Common myeloid progenitor, CD34-positive (primary cell): ENCODE measurements at places on chromosomes 4 and X.

- no peaks in the 10 kb centered on the region for H3K4me1 ChIP-seq
- no peak overlapping the region for H3K4me3 ChIP-seq
- DNase-seq: no peak
Observed at GRCh38 chr4:108337923-108338322, 169.2 kb upstream of the LEF1 start.

DNA sequence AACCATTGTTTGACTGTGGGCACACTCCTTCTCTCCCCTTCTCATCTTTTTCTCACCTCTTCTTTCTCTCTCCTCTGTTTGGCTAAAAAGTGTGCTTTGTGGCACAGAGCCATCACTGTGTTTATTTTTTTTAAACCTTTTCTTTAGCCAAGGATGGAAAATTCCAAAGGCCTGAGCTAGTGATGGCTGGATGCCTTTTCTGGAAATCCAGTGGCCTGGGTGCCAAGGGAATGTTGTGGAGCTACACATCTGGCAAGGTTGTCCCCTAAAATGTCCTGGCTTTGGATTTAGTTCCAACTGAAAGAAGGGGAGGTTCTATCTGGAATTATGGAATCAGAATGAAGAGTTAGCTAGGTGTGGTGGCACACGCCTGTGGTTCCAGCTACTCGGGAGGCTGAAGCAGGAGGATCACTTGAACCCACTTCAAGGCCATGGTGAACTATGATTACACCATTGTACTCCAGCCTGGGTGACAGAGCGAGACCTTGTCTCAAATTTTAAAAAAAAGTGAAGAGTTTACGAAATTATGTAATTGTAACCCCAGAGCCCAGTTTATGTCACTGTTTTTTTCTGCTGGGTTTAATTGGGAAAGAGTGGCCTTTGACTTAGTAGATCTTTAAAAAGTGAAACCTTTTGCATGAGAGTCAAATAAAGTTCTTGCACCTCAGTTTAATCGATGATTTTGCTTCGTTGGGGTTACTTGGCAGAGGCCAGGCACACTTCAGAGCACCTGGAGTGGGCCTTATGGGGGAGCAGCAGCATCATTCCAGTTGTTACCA is 17.7 kb downstream of the DOCK11 start:
- H3K4me3 ChIP-seq: no peak overlapping the region
- no peaks in the 10 kb centered on the region for H3K36me3 ChIP-seq
- H3K27ac ChIP-seq: no peak overlapping the region
- no peak for DNase-seq
- peaks cover 10% of the 10 kb centered on the region for H3K4me1 ChIP-seq

DNA sequence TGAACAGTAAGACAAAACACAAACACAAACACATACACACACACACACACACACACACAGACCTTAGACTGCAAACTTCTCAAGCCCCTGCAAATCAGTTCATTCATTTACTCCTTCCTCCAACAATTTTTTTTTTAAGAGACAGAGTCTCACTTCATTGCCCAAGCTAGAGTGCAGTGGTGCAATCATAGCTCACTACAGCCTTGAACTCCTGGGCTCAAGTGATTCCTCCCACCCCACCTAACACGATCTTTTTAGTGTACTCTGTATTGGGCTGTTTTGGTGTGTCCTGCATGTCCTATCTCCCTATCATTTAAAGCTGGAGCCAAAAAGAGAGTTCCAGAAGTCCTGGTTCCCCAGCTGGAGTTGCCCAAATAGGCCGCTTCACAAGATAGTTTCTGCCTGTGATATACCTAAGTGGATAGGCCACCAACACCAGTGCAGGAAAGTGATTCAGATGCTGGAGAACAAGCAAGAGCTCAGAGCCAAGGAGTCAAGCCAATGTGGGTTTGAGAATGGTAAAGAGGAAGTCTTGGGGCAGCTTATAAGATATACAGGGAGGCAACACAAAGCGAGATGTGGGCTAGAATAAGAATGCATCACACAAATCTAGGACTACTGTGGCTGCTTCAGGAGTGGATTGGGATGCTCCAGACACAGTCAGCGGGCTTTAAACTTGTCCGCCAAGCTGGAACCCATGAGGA is 85.4 kb upstream of the RAPGEF2 start:
- no peaks in the 10 kb centered on the region for H3K36me3 ChIP-seq
- peaks cover 5% of the 10 kb centered on the region for H3K4me1 ChIP-seq
- DNase-seq: peak; percentile 74
- no peak overlapping the region for H3K4me3 ChIP-seq
- H3K27me3 ChIP-seq: no peaks in the 10 kb centered on the region

- no peaks in the 10 kb centered on the region for H3K4me1 ChIP-seq
- no peak for DNase-seq
- H3K36me3 ChIP-seq: no peaks in the 10 kb centered on the region
- H3K27ac ChIP-seq: no peak overlapping the region
- no peaks in the 10 kb centered on the region for H3K27me3 ChIP-seq
Observed at GRCh38 chrX:8484360-8484949, 19.8 kb downstream of the VCX3B start.

DNA sequence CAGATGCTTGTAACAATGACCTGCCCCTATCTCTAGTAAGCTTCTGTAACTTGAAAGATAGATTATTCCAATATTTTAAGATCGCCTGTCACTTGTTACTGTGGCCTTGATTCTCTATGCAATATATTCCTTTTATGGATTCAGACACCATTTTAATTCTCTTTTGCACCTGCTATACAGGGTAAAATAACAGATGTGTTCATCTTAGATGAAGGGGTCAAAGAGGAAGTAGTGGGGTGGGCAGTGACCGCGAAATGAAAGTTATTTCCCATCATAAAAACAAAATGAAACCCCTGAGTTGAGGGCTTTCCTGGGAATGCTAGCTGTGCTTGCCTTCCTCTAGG is 175.9 kb downstream of the TSPAN5 start:
- no peak for DNase-seq
- peaks cover 2% of the 10 kb centered on the region for H3K36me3 ChIP-seq
- H3K4me1 ChIP-seq: no peaks in the 10 kb centered on the region

GRCh38 chr4:124337874-124338273 is 374.7 kb downstream of the ANKRD50 start:
- H3K36me3 ChIP-seq: no peaks in the 10 kb centered on the region
- H3K27me3 ChIP-seq: no peaks in the 10 kb centered on the region

DNA sequence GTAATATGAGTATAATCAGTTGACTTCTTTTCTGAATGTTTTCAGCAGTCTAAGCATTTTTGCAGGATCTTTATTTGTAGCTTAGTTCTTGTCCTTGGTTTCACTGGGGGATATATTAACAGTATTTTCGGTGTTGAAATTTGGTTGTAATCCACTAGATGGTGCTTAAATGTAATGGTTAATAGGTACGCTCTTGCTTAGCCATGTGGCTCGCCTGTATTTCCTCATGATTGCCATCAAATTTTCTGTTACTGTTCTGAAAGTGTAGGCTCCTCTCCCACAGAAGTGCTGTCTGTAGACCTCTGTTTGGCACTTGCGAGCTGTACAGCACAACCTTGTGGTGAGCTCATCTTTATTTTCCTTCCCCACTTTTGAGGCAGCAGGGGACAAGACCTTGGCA is 3.9 kb upstream of the FAAH2 start:
- DNase-seq: peak; percentile 30
- no peak overlapping the region for H3K4me3 ChIP-seq
- H3K27me3 ChIP-seq: no peaks in the 10 kb centered on the region
- no peaks in the 10 kb centered on the region for H3K4me1 ChIP-seq

DNA sequence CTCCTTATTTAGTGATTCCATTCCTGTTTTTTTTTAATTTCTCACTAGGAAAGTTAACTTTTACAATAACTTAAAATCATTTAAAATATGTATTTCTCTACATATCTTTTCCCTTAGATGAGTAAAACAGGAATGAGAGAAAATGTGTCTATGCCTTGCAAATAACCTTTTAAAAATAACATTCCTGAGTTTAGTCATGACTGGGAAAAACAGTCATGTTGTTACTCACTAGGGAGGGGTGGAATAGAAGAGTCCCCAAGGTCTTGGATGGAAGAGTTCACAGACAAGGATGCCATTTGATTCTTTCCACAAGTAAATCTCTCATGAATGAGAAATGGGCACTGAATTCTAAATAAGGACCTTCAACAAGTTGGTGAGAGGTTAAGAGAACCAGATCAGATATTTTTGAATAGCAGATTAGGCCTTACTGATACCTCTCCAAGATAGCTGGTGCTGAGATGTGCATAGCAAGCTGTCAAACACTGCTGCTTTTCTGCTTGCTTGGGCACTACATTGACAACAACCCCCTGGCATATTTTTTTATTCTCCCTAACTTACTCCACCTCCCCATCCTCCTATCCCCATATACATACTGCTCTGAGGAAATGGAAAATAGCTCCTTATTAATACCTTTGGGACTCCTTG is 25.1 kb downstream of the UGDH start:
- no peak for DNase-seq
- no peak overlapping the region for H3K4me3 ChIP-seq
- no peaks in the 10 kb centered on the region for H3K27me3 ChIP-seq
- peaks cover 27% of the 10 kb centered on the region for H3K36me3 ChIP-seq
- H3K27ac ChIP-seq: no peak overlapping the region
- no peaks in the 10 kb centered on the region for H3K4me1 ChIP-seq

DNA sequence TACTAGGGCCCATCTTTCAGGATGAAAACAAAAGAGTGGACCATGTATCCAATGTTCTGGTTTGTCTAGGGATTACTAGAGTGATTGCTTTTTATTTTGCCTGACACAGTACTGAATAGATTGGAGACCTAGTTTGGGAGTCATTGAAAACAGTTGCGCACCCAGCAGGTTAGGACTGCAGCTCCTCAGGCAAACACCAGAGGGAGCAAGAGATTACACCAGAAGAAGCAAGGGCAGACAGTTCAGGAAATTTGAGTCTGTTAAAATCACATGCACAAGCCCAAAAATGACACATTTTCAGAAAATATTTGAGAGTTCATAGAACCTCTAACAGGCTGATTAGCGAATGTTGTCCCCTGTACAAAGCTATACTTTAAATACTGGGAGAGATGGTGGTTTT is 55.6 kb downstream of the CYLC1 start:
- H3K27ac ChIP-seq: no peak overlapping the region
- no peaks in the 10 kb centered on the region for H3K27me3 ChIP-seq
- H3K4me3 ChIP-seq: no peak overlapping the region
- H3K4me1 ChIP-seq: no peaks in the 10 kb centered on the region
- no peaks in the 10 kb centered on the region for H3K36me3 ChIP-seq
- peak; percentile 19 for DNase-seq

DNA sequence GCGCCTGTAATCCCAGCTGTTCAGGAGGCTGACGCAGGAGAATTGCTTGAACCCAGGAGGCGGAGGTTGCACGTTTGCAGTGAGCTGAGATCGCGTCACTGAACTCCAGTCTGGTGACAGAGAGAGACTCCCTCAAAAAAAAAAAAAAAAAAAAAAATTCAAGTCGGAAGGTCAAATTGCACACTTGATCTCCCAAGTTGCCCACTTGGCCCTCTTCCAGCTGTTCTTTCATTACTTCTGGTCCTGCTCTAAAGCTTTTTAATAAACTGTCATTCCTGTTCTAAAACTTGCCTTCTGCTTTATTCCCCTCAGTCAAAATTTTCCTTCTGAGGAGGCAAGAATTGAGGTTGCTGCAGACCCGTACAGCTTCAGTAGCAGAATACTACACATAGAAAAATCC is 2358.0 kb downstream of the ARAP2 start:
- no peak overlapping the region for H3K27ac ChIP-seq
- H3K36me3 ChIP-seq: no peaks in the 10 kb centered on the region
- H3K27me3 ChIP-seq: no peaks in the 10 kb centered on the region
- H3K4me1 ChIP-seq: no peaks in the 10 kb centered on the region

DNA sequence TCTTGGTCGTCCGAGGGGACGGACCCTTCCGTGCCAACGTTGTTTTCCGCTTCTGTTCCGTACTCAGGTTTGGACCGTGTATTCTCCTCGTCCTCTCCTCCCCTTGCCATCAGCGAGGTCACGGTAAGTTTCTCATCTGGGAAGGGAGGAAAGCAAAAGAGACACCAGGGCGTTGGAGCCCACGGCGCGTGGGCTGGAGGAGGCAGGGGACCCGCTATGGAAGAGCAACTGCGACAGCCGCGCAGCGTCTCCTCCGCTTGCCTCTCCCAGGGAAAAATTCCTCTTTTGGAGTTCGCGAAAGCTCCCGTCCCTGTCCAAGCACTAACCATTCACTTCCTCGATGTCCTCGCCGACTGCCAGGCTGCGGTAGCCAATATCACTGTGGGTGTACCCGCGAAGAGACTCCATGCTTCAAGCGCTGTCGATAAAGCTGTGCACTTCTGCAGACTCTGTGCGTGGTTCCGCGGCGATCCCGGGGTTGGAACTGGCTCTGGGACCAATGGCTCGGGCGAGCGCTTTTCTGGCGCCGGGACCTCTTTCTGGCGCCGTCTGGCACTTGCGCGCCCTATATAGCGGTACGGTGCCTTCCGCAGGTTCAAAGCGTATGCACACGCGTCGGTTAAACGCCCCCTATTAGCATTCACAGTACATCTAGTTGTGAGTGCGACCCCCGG is at the start of gene ESX1:
TSS of gene ESX1 (minus strand) at position 492 of the 674 bp plus-strand sequence. CDS start at position 408, 84 bp downstream.
- DNase-seq: no peak
- H3K36me3 ChIP-seq: no peaks in the 10 kb centered on the region
- H3K4me1 ChIP-seq: peaks cover 12% of the 10 kb centered on the region
- peaks cover 7% of the 10 kb centered on the region for H3K27me3 ChIP-seq
- no peak within 1 kb of the TSS for H3K27ac ChIP-seq
- H3K4me3 ChIP-seq: peak within 1 kb of the TSS; percentile 50

GRCh38 chr4:124066595-124066994 is 645.9 kb downstream of the ANKRD50 start:
- no peak overlapping the region for H3K4me3 ChIP-seq
- no peaks in the 10 kb centered on the region for H3K4me1 ChIP-seq
- DNase-seq: no peak
- no peaks in the 10 kb centered on the region for H3K27me3 ChIP-seq
- no peaks in the 10 kb centered on the region for H3K36me3 ChIP-seq

- H3K4me3 ChIP-seq: no peak overlapping the region
- H3K27me3 ChIP-seq: peaks cover 1% of the 10 kb centered on the region
- H3K4me1 ChIP-seq: no peaks in the 10 kb centered on the region
- DNase-seq: no peak
Observed at GRCh38 chr4:144655491-144655890, 9.5 kb downstream of the HHIP start.

DNA sequence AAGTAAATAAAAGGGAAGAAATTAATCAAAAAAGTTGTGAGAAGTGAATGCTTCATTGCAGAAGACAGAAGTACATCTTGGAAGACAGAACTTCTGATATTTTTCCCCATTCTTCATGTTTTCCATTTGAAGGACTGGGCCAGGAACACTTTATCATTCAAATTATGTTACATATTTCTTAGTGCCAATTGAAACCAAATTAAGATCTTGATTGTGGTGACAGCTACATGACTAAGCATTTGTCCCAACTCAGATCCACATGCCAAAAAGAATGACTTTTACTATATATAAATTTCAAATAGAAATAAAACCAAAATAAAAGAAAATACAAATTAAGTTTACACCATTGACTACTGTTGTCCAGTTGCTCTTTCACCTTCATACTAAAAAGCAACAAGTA is 14.0 kb upstream of the FGF5 start:
- no peaks in the 10 kb centered on the region for H3K27me3 ChIP-seq
- H3K4me1 ChIP-seq: no peaks in the 10 kb centered on the region
- DNase-seq: peak; percentile 58
- no peaks in the 10 kb centered on the region for H3K36me3 ChIP-seq
- no peak overlapping the region for H3K27ac ChIP-seq

GRCh38 chr4:122879001-122879400 is 43.4 kb downstream of the NUDT6 start:
- H3K27ac ChIP-seq: no peak overlapping the region
- no peaks in the 10 kb centered on the region for H3K4me1 ChIP-seq
- no peaks in the 10 kb centered on the region for H3K36me3 ChIP-seq
- H3K4me3 ChIP-seq: no peak overlapping the region

- peaks cover 3% of the 10 kb centered on the region for H3K4me1 ChIP-seq
- H3K27ac ChIP-seq: no peak overlapping the region
- H3K27me3 ChIP-seq: no peaks in the 10 kb centered on the region
- no peaks in the 10 kb centered on the region for H3K36me3 ChIP-seq
- DNase-seq: no peak
Observed at GRCh38 chr4:1283711-1284110, 6.0 kb upstream of the MAEA start.
